CD4-positive, alpha-beta T cell treated with Interleukin-21 for 1 hour (primary cell): ENCODE measurements at places on chromosomes 4 and X.

DNA sequence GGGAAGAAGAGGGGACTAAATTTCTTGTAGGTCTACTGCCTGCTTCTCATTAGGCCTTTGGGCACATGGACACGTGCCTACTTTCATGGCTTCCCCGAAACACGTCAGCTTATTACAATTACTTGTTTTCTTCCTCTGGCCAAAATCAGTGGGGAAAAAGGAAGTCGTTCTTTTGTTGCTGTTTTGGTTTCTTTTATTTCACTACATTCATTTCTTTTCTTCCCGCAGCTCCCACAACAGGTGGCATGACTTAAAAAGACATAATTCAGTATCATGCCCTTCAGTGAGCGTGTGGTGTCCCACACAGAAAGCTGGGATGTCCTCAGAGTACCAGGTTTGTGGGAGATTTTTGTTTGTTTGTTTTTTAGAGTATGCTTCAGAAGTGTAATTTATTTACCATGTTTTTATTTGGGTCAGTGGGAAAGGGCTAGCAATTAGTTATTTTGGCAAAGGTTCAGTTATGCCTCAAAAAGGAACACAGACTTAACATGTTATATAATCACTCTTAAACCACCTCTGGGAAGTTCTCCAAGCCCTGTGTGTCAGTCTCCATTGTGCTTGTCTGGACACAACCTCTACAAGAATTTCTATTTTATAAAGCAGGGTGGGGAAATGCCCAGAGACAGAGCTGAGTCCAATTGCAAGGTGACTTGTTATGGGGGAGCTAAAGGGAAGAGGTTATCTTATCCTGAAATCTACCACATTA, 44.2 kb upstream of the SPRY1 start:
- DNase-seq = no peak

- peak; percentile 4 for DNase-seq
Measured at GRCh38 chr4:89898304-89898716, 3.7 kb downstream of the MMRN1 start.

GRCh38 chrX:155997436-155997835, at the start of gene IL9R:
Gene IL9R, plus strand, starts transcription at chrX:155997696. Its CDS starts 64 bp downstream, at chrX:155997760.
- peak; percentile 40 for DNase-seq

- no peak for DNase-seq
Measured at GRCh38 chr4:168432419-168433146, 47.7 kb downstream of the DDX60L start.

DNA sequence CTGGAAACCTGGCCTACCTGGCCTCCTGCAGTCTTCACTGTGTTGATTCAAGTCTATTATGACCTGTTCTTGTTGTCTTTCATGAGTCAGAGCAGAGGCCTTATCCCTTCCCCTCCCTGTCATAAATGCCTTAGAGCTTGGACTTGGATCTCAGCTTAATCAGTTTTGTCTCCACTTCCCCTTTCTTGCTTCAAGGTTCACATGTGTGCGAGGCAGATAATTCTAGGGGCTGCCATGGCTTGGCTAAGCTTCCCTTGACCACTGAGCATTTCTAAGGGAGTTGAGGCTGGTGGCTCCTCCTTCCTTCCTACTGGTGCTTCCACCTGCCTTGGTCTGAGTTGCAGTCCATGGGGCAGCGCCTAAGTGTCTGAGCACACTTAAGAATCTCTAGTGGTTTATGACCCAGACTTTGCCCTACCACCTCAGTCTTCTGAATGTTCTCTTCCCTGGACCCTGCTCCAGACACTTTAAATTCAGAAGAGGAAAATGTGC, 1.7 kb upstream of the HEPH start:
- DNase-seq = no peak

DNA sequence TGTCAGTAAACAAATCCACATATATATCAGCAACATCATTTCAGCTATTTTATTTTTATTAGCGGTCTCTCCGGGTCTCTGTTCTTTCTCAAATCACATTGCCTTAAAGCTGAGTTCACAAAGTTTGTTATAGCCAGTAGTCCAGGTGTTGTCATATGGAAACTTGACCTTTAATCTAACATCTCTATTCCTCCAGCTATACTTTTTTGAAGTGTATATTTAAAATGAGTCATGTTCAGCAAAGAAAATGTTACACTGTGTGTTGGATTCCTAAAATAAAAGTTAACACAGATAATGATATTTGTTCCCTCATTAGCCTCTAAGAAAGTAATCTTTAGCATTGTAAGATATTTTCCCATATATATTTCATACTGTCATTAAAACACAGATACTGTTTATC, 63.6 kb downstream of the SMARCAD1 start:
- no peak for DNase-seq

- no peak for DNase-seq
Measured at GRCh38 chrX:39204353-39204752, 403.1 kb downstream of the MID1IP1 start.

GRCh38 chrX:129123795-129124194, 399.5 kb downstream of the SMARCA1 start:
- no peak for DNase-seq

- no peak for DNase-seq
Measured at GRCh38 chr4:98006060-98006459, 137.2 kb downstream of the STPG2 start.

DNA sequence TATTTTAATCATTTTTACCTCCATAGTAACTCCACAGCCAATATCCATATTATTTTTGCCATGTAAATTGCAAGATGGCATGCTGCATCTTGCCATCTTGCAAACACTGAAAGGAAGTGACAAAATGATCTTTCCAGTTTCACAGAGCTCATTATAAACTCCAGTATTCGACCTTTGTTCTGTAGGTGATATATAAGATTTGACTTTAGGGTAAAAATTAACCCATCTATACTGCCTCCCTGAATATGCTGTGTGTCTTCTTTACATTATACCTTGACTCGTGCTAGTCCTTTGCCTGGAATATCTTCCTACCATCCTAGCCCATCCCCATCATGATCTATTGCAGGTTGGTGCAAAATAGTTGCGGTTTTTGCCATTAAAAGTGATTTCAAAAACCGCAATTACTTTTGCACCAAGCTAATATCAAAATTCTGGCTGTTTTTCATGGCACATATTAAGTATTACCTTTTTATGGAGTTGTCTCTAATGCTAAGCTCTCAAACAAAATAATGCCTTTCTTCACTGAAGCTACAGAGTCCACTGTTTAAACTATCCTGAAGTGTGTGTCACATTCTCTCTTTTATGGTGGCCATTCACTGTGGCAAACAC, 161.1 kb downstream of the PCDH19 start:
- DNase-seq = no peak

GRCh38 chr4:142358656-142359055, 487.4 kb downstream of the INPP4B start:
- DNase-seq = no peak

DNA sequence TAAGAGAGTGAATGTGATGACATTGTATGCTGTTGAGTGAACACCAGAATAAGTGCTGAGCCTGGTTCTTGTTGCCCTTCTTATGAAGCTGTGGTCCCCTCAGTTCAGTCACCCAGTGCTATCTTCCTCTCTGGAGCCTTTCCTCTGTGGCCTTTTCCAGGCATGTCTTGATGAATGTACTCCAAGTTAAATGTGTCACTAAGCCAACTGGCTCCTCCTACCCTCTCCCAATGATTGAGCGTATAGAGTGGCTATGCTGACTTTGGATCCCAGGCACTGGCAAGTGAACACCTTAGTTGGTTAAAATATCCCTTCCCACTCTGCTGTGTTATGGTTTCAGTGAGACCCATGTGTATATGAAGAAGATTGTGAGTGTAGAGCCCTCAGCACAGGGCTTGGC, 134.1 kb upstream of the MAMLD1 start:
- no peak for DNase-seq

DNA sequence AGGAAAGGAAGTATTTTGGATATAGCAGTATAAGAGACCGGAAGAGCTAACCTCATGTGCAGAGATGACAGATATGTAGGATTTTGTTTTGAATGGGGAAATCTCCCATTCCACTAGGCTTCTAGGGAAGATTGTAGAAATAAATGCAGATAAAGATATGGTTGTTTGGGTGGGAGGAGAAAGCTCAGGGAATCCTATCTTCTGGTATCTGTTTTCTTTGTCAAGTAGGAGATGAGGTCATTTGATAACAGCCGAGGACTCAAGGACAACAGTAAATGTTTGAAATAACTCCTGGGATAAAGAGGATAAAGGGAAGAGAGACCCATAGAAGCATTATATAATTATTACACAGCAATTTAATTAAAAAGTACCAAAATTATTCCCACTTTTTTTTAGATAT, 24.7 kb upstream of the ZMAT1 start:
- DNase-seq = no peak

DNA sequence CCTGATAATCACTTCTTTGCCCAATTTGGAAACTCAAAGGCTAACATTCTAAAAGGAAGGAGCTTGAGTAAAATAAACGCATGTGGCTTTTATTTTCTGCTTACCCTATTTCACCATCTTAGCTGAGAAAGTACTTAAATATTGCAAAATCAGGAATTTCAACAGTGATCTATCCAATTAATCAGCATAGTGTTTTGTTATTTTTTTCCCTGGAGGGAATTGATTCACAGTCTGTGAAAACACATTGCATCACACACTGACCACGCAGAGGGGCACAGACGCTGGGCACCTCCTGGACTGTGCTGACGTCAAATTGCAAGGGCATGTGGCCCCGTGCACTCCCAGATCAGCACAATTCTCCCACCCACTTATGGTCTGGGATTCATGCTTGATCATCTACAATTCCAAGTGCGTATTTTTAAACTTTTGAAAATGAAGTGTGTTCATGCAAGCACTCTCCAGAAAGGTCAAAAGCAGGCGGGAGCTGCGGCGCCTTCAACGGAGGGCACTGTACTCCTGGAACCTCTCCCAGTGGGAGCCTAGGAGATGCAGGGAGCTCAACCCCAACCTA, 320.6 kb upstream of the PPARGC1A start:
- DNase-seq = no peak

- DNase-seq = no peak
Measured at GRCh38 chr4:128247906-128248305, 39.7 kb downstream of the PGRMC2 start.

DNA sequence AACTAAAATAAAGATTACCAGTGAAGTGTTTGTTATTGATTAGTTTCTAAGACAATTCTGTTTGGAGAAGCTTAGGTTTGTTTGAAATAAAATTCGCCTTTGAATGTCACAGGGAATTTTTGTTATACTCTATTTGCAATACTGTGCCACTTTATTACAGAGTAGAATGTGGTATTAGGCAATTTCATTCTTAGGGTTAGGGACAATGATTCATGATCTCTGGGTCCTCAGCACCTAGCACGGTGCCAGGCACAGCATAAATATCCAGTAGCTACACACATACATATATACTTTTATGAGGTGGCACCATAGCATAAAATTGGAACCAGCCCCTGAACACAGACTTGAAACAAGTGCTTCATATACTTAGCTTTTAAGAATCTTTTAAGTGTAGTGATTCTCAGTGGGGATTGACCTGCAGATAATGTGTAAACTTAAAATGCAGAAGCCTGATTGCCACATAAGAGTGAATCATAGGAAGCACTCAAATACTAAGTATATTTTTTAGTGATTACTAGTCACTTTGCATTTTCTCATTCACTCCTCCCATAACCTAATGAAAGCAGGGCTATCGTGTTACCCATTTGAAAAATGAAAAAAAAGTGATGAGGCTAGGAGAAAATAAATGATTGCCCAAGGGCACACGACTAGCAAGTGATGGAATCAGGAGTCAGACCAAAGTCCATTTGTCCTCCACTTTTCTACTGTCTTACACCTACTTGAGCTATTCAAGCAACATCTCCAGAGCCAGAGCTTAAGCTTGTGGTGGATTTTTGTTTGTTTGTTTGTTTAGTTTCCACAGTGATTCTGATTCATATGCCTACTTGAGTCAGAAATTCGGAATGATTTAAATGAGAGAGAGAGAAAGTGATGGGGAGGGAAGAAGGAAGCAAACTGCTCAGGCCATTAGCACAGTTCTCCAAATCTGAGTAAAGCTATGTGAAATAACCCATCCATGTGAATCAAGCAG, 366.0 kb upstream of the FGF13 start:
- DNase-seq = no peak

GRCh38 chr4:39502019-39502663, 25.1 kb downstream of the UGDH start:
- no peak for DNase-seq

GRCh38 chrX:150211988-150212387, 151.1 kb upstream of the MAMLD1 start:
- DNase-seq = no peak

DNA sequence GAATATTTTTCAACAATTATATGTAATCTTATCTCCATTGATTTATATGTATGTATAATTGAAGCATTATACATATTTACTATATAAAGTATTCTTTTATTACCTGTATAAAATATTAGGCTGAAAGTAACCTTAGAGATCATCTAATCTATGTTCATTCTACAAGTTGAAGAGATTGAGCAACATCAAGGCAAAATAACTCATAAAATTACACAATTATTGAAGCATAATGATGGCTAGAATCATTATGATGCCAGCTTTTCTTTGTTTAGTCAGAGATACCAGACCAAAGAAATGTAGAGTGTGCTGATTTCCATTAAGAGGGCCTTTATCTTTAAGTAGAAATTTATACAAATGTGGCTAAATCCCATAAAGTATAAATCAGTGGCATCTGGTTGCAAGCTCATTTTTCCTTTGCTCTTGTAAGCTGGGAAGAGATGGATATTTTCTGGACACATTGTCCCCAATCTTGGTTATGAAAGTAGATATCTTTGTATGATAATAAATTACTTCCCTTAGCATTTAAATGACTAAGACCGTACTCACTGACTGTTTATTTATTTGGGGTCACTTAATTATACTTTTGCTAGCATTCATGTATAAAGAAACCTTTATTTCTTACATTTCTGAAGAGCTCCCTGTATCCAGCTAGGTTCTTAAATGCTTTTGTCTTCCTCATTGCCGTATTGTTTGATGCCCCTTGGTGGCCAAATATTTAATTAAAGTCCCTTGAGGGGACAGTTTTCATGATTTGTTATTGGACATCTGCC, 339.8 kb downstream of the PCDH7 start:
- no peak for DNase-seq

- no peak for DNase-seq
Measured at GRCh38 chr4:52657292-52657617, 1.8 kb downstream of the USP46 start.

DNA sequence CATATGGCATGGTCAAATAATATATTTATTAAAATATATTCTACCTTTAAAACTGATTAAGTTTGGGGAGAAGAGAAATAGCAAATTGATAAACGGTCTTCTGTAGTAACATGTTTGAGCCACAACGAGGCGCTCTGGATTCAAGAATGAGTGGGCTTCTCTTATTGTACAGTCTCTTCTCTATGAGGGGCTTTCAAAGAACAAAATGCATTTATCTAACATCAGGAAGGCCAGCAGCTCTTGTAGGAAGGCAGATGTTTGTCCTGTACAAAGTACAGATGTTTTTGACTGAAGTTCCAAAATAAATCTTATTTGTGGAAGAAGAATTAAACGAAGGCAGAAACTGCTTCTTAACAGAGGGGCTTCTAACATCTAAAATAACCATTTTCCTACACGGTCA, 153.6 kb downstream of the RASL11B start:
- DNase-seq = no peak

- no peak for DNase-seq
Measured at GRCh38 chr4:147088146-147088545, 142.5 kb upstream of the TTC29 start.
